ENCODE measurements at places on chromosomes 1 and 21.

DNA sequence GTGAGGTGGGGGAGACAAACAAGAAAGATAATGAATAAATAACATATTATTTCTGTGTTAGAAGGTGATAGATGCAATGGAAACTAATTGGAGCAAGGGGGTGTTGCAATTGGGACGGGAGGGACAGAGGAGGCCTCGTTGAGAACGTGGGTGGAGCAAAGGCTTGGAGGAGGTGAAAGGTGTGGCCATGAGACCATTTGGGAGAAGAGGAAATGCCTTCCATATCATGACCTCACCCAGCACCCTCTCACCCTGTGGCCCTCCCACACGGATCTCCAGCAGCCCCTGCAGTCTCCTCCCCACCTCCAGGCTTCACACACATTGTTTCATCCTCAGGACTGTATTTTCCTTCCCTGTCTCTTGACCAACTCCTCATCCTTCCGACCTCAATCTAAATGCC, 85.3 kb upstream of the ARHGAP29 start:
- DNase-seq: no peak

GRCh38 chr1:183569141-183569540, 21.1 kb downstream of the NCF2 start:
- no peak for DNase-seq

DNA sequence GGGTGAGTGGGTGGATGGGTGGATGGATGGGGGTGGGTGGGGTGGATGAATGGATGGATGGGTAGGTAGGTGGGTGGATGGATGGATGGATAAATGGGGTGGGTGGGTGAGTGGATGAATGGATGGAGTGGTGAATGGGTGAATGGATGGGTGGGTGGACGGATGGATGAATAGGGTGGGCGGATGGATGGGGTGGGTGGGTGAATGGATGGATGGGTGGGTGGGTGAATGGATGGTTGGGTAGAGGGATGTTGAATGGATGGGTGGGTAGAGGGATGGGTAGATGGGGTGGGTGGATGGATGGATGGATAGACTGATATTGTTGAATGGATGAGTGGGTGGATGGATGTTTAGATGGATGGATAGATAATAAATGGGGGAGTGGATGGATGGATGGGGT, 26.9 kb upstream of the CCDC27 start:
- no peak for DNase-seq

GRCh38 chr1:230504310-230504709, 78.2 kb upstream of the PGBD5 start:
- no peak for DNase-seq

GRCh38 chr1:169653873-169654272, 23.9 kb upstream of the SELP start:
- DNase-seq: no peak

GRCh38 chr1:17676387-17677060, 78.6 kb upstream of the ACTL8 start:
- no peak for DNase-seq

GRCh38 chr1:1272341-1273208, 1.1 kb downstream of the UBE2J2 start:
- DNase-seq: no peak

DNA sequence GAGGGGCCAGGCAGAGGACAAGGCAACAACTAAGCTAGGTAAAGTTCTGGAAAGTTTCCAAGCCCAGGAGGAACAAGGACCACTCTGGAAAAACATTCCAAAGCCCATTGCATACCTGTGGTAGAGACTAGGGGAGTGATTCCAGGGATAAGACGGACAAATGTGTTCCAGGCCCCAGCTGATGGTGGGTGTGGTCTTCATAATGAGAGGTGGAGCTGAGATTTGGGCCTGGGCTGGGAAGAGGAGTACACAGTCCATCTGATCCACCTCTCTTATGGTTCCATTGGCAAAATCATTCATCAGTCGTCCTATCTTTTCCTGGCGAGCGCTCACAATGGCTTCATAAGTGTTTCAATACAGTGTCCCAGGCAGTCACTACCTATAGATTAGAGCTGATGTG, 4.5 kb downstream of the KLHDC7A start:
- DNase-seq: no peak

- DNase-seq: no peak
Measured at GRCh38 chr1:25469177-25469576, 38.5 kb downstream of the MACO1 start.
